ENCODE measurements at places on chromosomes 5 and 9.

DNA sequence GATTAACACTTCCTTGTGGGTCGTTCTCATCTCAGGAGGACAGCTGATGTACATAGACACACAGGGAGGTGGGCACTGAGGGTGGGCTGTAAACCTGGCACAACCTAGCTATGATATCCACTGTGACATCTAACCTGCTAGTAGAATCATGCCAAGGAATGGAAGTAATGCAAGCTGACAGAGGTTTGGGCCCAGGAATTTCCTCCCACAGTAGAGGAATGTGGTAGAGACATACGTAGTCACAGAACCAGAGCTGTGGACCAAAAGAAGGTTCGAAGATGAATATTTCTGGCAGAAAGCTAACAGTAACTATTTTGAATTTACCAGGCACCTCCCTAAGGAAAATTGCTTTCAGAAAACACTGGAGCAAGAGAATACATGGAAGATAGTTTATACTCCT lies 15.2 kb upstream of the DNAJC25 start:
- DNase-seq, result no peak

DNA sequence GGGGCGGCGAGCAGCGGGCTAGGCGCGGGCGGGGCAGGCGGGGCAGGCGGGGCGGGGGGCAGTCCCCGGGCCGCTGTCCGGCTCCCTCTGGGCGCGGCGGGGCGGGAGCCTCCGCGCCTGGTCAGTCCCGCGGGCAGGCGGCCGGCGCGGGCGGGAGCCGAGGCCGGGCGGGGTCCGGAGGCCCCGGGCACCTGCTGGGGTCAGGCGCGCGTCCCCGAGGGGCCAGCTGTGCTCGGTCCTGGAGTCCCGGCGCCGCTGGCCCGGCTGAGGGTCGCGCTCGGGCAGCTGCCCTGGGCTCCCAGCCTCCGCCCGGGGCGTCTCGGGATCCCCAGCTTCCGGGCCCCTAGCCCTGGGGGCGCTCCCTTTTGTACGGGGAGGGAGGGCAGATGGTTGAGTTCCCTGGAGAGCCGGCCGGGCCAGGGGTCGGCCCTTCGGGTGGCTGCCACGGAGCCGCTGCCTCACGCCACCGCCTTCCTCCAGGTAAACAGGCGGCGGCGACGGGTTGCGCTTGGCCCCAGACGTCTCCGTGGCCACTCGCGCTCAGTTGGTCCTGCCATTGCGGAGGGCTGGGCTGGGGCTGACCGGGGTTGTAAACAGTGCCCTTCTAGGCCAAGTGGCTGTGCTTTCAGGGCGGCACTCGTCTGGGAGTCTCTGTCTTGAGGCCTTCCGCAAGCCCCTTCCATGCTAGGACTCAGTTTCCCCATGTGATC lies 473 bp downstream of the ZBTB34 start:
- no peak for DNase-seq

GRCh38 chr5:163503106-163504078 lies 2.0 kb upstream of the MAT2B start:
- DNase-seq, result peak; percentile 80

DNA sequence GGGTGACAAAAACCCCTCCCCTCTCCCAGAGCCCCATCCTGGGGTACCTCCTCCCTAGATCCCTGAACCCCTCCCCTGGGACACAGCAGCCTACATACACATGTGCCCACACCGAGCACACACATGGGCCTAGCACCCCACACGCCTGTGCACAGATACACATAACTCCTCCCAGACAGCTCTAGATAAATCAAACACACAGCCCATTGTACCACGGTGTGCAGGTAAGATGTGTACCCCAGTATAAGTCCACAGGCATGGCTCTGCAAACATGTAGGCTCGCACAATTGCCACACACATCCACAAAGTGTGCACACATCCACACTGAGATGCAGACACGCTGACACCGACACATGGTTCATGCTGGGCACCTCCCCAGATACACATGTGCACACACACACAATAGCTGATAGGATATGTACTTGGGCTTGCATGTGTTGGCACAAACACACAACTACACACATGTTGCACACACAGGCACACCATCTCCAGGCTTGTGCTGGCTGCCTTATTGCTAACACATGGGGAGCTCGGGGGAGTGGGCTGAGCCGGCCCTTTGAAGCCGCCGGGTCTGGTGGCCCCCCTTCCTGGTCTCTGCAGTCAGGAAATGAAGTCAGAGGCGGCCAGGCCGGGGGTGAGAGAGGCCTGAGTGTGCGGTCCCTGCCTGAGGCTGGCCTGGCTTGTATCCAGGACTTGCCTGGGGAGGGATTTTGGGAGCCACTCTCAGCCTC lies 30.2 kb downstream of the GOLGA2 start:
- DNase-seq, result peak; percentile 74

GRCh38 chr5:97022898-97023297 lies 87.0 kb downstream of the LNPEP start:
- DNase-seq, result no peak

- no peak for DNase-seq
These were observed 102.2 kb downstream of the APTX start for GRCh38 chr9:32899181-32899580.

- DNase-seq, result peak; percentile 66
These were observed 22.2 kb upstream of the CMBL start for GRCh38 chr5:10329820-10330481.

GRCh38 chr5:126398791-126399190 lies 24.4 kb upstream of the GRAMD2B start:
- DNase-seq, result no peak
